ENCODE measurements at places on chromosomes 11 and 22.

DNA sequence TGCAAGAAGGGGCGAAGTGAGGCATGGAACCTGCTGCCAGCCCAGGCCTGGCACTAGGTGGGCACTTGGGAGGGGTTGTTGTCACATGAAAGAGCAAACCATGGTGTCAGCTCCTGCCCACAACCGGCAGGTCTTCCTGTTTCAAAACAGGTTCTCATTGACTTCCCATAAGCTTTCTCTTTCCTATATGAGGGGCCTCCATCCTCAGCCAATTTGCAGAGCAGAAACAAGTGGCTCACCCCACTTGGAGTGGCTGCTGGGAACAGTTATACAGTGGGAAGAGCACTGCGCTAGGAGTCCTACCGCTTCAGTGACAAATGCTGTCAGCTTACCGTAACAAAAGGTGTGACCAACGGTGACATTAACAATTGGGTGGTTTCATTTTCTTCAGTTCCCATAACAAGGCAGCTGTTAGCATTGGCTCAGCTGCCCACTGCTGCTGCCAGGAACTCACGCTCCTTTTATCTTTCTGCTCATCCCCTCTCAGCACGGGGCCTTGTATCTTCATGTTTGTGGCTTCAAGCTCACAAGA is 10.2 kb upstream of the SSTR3 start:
- DNase-seq: peak; percentile 27

DNA sequence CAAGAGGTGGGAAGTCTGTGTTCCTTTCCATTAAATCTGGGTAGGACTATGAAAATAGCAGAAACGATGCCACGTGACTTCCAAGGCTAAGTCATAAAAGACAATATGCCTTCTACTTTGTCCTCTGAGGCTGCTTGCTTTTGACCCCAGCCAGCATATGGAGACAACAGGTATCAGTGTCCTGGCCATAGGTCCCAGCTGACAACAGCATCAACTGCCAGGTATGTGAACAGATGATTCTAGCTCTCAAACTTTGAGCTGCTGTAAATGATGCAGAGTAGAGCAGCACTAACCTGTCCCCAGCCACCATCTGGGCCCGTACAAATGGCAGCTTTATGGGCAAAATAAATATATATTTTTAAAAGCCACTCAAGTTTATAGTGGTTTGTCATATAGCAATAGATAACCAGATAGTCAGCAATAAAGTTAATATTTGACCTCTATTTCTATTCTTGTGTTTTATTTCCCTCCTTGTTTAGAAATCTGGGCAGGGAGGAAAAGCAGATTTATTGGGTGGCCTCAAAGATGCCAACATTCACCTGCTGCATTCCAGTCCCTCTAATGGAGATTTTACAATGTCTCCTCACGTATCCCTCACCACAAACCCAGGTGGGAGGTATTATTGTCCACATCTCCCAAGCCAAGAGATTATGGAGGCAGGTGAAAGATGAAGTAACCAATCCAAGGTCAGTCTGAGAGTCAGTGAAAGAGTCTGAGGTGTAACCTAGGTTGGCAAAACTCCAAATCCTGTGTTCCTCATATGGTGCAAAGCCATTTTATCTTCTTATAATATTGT is 209.6 kb upstream of the LARGE1 start:
- DNase-seq: no peak

GRCh38 chr11:79332017-79332416 is 108.8 kb downstream of the TENM4 start:
- DNase-seq: no peak

DNA sequence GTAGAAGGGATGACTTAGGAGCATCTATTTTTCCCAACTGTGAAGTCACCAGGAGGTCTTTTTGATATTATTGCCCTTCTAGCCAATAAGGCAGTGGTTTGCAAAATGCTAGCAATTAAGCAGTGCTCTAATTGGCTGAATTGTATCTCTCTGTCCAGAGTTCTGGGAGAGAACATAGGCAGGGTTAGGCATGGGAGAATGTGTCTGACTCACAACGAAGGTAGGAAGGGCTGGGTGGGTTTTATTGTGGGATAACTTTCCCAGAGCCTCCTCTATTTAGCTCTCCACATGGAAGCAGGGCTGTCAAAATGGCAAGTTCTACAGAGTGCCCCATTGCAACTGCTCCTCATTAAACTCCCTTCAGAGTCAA is 415.9 kb upstream of the CADM1 start:
- DNase-seq: no peak

GRCh38 chr11:128796270-128796669 is 70.8 kb downstream of the KCNJ1 start:
- DNase-seq: no peak
